Inflammatory macrophage (primary cell): ENCODE measurements at places on chromosomes 11 and 22.

- DNase-seq: no peak
Measured at GRCh38 chr11:110990311-110990710, 255.2 kb upstream of the POU2AF2 start.

- no peak for DNase-seq
Measured at GRCh38 chr11:114039551-114039950, 20.0 kb upstream of the ZBTB16 start.

DNA sequence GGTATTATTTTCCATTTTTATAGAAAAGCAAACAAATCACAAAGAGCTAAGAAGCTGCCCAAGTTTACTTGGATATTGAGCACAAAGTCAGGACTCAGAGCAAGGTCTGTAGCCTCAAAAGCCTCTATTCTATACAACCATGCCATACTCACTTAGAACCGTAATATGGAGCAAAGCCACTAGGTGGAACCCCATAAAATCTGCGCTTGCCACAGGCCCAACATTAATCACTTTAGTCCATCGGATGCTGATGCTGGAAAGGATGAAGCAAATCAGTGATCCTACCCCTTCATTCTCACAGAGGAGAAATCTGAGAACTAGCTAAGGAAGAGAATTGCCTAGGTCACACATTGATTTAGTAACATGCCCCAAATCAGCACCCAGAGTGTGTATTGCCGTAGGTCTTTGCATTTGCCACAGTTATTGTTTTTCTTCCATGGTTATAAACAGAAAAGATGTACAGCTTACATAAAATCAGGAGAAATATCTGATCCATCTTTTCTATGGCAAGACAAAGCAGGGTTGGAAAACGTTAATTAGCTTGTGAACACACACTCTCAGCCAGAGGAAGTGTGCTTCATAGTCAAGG lies 56.7 kb upstream of the RAB38 start:
- DNase-seq: peak; percentile 44

DNA sequence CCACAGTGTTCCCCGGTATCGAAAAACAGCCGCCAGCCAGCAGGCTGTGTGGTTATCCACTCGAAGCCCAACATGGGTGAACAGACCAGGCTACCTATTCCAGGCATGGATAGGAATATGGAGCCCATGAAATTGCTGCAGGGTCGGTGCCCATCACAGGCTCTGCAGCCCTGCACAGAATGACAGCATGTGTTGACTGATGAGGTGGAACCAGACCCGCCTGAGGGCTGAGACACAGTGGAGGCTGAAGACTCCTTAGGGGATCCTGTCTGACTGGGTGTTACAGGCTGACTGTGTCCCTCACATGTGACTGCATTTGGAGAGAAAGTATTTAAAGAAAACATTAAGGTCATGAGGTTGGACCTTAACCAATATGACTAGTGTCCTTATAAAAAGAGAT lies 6.2 kb upstream of the YPEL1 start:
- no peak for DNase-seq

DNA sequence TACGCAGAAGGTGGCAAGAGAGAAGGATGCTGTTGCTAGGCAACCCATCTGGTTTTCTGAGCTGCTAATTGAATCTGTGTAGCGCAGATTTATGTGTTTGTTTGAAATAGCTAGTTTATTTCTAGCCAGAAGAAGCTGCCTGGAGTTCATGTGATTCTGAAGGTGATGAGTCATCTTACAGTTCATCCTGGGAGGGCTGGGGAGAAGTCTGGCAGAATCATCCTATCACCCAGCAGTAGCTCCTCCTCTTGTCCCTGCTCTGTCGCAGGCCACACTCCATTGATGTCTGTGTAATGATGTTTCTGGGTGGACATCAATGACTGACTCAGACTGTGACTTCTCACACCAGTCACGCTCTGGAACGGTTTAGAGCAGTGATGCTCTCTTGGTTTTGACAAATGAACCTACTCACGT lies 4.8 kb upstream of the FBXO7 start:
- DNase-seq: peak; percentile 51
